ENCODE measurements at places on chromosomes 5 and 9. TPM values are rescaled to one million over a fixed set of nuclear protein-coding genes. Genes with fewer than 3 reads are reported as not detected.

ENTPD8 gene
- total RNA-seq: 127 TPM

GARIN3 gene
- total RNA-seq: not detected

SLC36A3 gene
- not detected for total RNA-seq

AIF1L gene
- total RNA-seq: 5.6 TPM

PCDHGB3 gene
- total RNA-seq: 6.3 TPM

FCN2 gene
- total RNA-seq: not detected

PCDHB15 gene
- total RNA-seq: 4.3 TPM

TAF11L10 gene
- total RNA-seq: not detected

IRGM gene
- total RNA-seq: 0.17 TPM

PCDHB2 gene
- 5.5 TPM for total RNA-seq

LYRM7 gene
- 11.7 TPM for total RNA-seq

NUTM2F gene
- total RNA-seq: not detected

All from mucosa of descending colon (tissue), 3 donors.